GM18507 (cell line): ENCODE measurements at places on chromosomes 7 and 10.
A peak's percentile ranks its signal among the peaks of the same experiment; 100 is the strongest.

- DNase-seq, result no peak
These were observed 108.3 kb downstream of the EGFR start for GRCh38 chr7:55127135-55127551.

DNA sequence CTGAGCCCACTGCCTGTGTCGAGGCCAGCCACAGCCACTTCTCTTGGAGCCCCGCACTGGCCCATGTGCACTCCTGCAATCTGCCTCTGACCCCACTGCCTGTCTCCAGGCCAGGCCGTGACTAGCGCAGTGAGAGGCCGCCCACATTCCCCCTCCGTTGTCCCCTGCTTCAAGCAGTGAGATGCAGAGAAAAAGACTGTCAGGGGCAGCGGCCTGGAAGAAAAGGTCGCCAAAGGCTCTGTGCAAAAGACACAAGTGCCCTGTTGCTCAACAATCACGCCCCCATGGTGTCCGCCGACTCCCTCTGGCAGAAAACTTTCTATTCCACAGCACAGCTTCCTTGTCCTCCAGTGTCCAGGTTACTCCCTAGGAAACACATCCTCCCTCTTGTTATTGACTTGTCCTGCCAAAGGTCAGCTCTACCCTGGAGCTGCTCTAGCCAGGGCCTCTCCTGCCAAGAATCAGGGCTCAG, 9.9 kb downstream of the FAM131B start:
- DNase-seq, result no peak

DNA sequence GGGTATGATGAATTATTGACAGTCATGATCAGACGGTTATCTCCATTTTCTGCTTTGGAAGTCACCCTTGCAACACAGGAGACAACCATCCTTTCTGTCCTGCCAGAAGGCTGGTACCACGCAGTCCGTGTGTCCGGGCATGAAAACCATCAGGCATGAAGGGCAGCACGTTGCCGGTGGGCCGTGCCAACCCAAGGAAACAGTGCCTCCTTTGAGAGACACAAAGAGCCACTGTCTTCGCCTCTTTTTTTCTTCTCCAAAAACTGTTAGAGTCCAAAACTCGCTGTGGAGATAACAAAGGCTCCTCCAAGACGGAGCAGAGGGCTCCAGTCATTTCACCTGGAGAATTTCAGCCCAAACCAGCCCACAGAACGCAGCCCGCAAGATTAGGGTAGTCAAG, 60.4 kb upstream of the ARHGAP21 start:
- DNase-seq, result no peak

DNA sequence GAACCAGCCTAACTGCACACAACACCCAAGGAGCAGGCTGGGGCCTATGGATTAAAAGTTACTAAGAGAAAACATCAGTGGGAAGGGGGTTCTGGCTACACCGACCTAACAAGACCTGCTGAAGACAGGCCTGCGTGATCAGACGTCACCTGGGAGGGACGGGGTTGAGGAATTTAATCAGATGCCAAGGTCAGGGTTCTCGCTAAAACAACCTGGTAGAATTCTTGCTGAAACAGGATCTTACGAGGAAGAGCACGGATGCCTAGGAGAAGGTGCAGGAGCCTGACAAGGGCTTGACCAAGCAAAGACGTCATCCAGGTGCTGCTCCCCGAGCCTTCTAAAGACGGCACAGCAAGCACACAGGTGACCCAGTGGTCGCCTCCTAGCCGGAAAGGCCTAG, 1.6 kb downstream of the IDI2 start:
- DNase-seq, result no peak

GRCh38 chr7:150801242-150801945, 825 bp downstream of the TMEM176A start:
- DNase-seq, result no peak

DNA sequence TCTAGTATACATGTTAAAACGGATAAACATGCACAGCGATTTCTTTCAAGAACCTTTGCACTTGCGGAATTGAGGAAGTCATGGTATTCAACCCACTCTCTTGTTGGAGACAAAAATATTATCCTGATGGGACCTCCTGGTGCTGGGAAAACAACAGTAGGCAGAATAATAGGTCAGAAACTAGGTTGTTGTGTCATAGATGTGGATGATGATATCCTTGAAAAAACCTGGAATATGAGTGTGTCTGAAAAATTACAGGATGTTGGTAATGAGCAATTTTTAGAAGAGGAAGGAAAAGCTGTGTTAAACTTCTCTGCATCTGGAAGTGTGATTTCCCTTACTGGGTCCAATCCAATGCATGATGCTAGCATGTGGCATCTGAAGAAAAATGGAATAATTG, 6.9 kb downstream of the THNSL1 start:
- no peak for DNase-seq

- no peak for DNase-seq
These were observed 133.8 kb upstream of the PRSS1 start for GRCh38 chr7:142615508-142615907.

GRCh38 chr10:62689712-62690111, 114.8 kb upstream of the ADO start:
- DNase-seq, result no peak

DNA sequence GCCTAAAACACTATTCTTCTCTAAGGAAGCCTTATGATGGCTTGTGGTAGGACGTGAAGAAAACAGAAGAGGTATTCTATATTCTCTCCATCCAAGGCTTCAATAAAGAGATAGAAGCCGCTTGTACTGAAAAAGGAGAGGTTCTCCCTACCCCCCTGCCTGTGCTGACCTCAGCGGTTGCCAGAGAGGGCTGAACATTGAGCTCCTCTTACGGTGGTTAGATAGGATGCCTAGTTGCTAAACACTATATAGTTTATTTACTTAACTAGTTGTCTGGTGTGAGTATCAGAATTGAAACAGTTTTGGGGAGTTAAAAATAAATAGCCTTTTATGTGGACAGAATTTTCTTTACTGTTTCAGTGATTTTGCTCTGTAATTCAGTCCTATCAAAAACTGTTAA, 112.2 kb downstream of the TFPI2 start:
- DNase-seq, result no peak

DNA sequence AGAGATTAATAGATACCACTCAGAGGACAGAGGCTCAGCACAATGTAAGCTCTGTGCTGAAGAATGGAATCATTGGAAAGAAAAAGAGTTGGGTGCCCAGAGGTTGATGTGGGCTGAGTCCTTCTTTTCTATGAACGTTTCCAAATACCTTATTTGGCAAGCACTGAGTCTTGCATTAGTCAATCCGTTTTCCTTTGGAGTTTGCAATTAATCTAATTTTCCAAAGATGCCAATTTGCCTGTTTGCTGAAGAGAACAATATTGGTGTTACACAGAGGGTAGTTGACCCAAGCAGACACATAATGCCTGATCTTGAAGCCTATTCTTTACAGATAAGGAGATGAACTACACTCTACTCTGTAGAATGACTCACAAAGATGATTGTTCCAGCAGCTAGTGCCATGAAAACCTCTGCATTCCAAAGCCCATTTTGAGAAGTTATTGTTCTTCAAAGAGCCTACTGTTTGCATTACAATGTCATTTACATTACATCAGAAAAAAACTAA, 55.4 kb upstream of the MET start:
- DNase-seq, result no peak

DNA sequence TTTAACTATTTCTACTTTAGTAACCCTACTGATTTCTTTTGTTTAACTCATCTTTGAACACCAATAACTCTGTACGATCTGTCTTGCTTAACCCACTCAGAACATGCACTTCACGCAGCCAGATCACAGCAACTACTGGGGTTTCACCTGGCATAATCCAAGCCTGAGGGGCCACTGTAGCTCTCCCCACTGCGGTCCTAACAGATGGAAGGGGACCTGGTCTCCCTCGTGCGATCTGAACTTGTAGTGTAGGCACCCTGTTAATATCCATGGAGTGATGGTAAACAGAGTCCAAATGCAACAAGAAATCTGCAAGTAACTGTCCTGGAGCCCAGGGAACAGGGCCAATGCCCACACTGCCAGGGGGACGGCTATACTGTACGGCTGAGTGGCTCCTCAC, 45.5 kb downstream of the INSIG1 start:
- no peak for DNase-seq

DNA sequence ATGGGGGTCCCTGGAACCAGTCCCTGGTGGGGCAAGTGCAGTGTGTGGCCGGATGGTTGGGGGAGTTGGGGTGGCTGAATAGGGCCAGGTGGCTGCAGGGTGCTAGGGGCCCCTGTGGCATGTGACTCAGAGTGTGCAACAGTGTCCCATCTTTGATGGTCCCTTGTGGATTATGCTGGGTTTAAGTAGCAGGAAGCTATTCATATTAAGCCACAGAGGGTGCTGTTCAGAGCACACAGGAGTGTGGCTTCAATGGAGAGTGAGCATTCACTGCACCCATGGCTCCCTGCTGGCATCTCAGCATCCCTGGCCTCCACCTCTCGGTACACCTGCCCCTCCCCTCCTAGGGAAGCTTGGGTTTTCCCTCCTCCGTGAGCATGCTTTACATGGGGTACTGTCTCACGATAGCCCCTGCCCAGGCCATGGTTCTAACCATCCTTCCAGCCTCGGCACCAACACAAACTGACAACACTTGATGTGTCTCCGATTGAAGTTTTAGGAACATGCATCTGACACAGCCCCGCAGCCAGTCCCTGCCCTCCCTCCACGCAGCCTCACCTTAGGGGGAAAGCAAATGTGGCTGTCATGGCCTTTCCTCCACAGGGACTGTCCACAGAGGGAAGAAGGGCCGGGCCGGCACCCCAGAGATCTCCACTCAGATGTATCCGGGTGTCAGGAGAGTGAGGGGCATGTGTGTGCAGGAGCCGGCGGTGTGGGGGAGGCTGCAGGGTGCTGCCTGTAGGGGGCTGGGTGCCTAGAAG, 30.4 kb upstream of the PPIF start:
- peak; percentile 38 for DNase-seq

- no peak for DNase-seq
These were observed 13.3 kb upstream of the CELF2 start for GRCh38 chr10:11004144-11005077.

DNA sequence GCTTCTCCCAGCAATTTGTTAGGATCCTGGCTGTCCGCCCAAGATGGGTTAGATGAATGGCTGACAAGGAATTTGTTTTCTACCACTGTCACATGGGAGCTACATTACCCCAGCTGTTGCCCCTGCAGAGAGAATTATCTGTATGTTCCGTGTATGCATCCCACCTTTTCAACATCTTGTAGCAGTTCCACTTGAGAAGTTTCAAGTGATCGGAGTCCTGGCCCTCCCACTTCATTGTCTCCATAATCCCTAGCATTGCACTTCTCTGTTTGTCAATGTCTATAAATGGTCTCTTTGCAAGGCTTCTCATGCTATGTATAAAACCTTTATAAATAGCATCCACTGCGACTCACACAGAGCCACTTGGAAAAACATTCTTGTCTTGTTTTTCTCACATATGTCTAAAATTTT, 972.5 kb downstream of the CNTNAP2 start:
- no peak for DNase-seq

DNA sequence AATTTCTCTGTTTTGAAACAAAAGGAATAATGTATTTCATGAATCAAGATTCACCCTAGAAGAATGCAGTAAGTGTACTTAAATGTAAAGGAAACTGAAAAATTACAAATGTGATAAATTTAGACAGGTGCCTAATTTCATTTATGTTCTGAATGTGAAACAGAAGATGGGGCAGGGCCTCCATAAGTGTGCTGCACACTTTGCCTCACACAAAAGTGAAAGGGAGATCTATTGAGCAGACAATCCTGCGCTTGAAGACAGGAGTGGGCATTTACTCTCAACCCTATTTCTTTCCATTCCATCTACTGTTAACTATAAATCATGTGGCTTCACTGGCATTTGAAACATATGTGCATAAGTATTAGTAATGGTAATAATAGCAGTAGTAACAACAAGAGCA, 36.2 kb downstream of the GNG11 start:
- no peak for DNase-seq

DNA sequence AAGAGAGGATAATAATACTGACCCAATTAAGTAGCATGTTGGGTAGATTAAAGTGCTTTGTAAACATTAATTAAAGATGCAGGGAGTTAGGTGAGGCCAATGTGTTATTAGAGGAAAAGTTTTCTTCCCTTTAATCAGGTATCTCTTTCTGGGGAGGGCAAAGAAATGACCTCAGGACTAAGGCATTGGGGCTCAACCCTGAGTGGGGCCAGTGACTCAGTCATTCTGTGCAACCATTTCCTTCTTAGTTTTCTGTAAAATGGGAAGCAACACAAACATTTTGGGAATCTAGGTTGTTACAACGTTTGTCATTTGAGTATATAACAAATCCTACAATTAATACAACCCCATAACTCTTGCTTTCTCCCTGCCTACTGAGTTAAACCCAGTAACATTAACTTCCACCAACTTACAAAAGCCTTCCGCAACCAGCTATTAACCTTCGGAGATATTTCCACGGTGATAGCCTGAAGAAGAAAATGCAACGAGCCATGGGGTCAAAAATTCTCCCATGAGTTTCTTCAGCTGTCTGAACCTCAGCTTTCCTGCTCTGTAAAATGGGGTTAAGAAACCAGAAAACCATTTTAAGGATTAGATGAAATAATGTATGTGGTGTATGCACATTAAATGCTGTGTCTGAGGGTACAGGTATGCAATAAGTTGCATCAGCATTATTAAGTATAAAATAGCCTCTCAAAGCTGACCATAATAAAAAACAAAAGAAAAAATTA, 965 bp upstream of the PROSER2 start:
- no peak for DNase-seq

- DNase-seq, result no peak
These were observed 90.4 kb downstream of the COBL start for GRCh38 chr7:51226063-51226755.

- DNase-seq, result no peak
These were observed 65.6 kb upstream of the CCDC6 start for GRCh38 chr10:59971915-59972314.

DNA sequence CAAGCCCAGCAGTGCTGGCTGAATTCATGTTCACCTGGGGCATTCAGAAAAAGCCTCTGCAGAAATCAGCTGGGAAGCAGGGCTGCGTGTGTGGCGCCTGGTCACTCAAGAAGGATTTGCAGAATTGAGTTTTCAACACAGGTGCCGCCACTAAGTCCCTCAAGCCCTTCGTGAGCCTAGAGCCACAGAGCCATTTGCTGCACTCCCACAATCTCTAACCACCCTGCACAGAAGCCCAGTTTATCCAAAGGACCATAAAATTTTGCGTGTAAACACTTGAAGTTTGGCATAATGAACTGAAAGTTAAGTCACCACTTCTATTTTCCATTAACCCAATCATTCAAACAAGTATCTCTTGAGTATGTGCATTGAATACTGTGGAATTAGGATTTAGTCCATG, 136.2 kb downstream of the DIP2C start:
- DNase-seq, result no peak

DNA sequence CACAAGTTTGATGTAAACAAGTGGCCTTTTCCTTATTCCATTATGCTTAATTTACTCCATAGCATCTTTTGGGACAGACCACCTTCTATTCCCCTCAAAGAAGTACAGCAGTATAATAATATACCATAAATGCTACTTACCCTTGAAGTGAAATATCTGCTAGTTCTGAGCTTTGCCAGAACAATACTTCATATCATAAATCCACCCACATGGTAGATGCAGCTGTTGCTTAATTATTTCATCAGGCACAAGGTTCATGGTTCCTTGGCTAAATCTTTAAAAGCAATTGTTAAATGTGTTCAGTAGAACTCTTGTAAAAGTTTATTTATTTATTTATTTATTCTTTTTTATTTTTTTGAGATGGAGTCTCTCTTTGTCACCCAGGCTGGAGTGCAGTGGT, 32.9 kb downstream of the CSTF2T start:
- DNase-seq, result no peak

- no peak for DNase-seq
These were observed 12.2 kb upstream of the SVIL start for GRCh38 chr10:29646960-29647461.
